ENCODE measurements at places on chromosomes 13 and 19.

GRCh38 chr19:54393381-54393780 lies 21.9 kb upstream of the TTYH1 start:
- DNase-seq = no peak

DNA sequence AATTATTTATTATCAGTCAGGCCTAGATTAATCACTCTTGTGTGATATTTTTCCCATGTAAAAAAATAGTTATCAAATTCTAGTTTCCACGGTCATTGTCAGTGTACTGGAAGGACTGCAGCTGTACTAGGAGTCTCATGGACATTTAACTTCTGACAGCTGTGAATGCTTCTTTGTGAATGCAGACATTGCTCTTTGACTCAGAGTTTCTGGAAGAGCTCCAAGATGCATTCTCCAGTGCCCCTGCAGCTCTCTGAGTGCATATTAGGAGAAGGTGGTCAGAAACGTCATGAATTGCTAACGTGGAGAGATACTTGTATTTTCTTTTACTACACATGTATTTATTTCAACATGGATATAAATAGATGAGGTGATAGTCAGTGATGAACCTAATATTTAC lies 9.7 kb upstream of the SLITRK5 start:
- no peak for DNase-seq

DNA sequence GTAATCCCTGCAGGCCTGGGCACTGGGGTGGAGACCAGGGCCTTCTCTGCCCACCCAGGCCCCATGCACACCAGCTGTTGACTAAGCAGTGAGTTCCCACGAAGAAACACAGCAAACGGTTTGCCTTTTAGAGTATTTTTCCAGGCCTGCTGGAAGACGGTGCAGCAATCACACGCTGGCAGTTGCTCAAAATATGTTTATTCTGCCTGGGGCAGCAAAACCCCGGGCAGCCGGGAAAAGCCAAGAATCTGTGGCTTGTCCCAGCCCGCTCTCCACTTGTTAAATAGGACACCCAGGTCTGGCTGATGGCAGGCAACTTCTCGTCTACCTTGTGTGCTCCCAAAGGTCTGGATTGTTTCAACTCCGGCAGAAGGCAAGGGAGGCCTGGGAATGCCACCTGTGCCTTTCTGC lies 40.8 kb downstream of the GGACT start:
- DNase-seq = no peak

DNA sequence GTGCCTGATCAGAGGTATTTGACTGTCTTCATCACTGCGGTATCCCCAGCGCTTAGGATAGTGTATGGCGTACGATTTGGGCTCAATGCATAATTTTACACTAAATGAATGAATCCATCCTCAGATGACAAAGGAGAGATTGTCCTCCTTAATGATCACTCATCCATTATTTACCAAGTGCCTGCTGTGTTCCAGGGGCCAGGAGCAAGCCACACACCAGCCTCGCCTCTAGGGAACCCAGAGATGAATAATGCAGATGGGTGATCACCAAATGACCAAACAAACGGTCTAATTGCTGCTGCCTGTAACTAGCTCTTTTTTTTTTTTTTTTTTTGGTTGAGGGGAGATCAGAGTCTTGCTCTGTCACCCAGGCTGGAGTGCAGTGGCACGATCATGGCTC lies 5.9 kb upstream of the GPR32 start:
- DNase-seq = no peak

DNA sequence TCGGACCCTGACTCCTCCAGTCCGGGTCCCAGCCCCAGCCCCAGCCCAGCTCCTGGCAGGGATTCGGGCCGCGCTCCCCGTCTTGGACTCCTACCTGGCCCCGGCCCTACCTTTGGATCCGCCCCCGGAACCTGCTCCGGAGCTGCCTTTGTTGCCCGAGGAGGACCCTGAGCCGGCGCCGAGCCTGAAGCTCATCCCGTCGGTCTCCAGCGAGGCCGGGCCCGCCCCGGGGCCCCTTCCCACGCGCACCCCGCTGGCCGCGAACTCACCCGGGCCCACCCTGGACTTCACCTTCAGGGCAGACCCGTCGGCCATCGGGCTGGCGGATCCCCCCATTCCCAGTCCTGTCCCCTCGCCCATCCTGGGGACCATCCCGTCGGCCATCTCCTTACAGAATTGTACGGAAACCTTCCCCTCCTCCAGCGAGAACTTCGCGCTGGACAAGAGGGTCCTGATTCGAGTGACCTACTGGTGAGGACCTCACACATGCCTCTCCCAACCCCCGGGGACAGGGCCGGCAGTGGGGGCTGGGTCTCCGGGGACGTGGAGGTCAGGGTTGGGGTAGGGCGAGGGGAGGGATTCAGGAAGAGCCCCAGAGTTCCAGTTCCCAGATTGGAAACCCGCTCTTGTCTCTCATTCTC lies 732 bp downstream of the SELENOV start:
- DNase-seq = no peak

GRCh38 chr13:76773448-76774094 lies 112.6 kb downstream of the KCTD12 start:
- no peak for DNase-seq

- DNase-seq = no peak
Observed at GRCh38 chr19:33750587-33751435, 45.9 kb upstream of the KCTD15 start.

GRCh38 chr13:93561576-93562225 lies 335.1 kb downstream of the GPC6 start:
- DNase-seq = no peak

All from NCI-H2107 (cell line).